ENCODE measurements at places on chromosomes 7 and 10.

DNA sequence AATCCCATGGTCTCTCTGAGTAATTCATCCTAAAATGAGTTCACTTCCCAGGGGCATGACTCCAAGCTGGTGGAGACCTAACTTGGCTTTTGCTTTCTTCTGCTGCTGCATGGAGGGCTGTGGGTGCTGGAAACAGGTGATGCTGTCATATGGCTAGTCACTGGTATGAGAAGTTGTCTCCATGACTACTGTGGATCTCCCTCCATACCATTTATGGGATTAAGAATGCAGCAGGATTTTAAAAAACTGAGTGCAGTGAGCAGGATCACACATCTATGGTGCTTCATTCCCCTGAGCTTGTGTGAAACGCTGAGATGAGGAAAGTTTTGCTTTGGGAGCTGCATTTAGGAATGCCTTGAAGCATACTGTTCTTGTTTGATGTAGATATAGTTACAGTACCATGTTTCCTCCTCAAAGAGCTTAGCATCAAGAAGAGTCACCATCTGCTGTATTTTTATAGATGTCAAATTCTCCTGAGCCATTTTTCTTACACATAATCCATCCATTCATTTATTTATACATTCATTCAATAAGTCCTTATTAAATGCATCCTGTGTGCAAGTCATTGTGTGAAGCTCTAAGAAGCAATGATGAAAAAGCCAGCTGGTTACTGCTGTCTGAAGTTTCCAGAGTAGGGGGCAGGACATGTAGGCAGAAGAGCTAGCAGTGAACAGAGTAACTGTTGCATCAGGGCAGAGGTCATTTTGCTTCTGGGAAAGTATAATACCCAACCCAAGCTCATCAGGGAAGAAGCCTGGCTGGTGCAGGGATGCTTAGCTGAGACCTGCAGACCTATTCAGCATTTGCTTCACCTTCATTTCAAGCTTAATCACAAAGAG lies 534.8 kb downstream of the AUTS2 start:
- no peak for DNase-seq

GRCh38 chr10:89352802-89353201 lies 25.0 kb downstream of the IFIT3 start:
- DNase-seq, result no peak

DNA sequence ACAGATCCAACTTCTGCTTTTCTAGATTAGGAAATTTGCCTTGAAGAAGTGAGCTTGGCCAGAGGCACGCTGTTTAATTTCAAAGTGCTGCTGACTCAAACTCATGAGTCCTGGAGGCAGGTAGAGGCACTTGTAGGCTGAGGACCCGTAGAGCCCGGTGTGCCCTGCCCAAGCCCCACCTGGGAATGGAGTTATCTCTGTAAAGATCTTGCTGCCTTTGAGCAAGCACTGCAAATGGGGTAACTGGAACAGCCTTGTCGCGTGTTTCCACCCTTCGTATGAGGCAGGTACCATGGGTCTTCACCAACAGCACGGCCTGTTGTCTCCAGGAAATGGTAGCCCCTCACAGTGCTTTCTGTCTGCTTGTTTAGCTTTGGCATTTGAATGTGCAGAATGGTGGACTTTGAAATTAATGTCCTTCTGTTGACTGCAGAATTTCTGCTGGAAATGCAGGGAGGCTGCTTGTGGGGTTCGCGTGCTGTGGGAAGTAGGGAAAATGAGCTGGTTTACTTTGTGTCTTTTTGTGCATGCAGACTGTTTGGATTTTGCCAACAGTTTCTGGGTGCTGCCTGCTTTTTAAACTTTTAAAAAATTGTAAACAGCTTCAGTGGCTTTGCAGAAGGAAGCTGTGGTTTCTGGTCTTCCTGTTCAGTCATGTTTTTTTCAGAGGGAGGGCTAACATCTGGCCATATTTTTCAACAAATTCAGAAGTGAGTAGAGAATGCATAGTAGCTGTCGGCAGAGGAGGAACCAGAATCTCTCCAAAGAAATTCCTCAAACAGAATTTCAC lies 27.2 kb downstream of the CCM2 start:
- DNase-seq, result no peak

GRCh38 chr7:44729949-44730590 lies 18.6 kb upstream of the ZMIZ2 start:
- DNase-seq, result no peak

All from stimulated activated CD4-positive, alpha-beta T cell treated with anti-CD3 and anti-CD28 coated beads, Interleukin-15, amount 100 ng/mL, for 24 hours (primary cell).